NB4 (cell line): ENCODE measurements at places on chromosomes 13 and 19.

DNA sequence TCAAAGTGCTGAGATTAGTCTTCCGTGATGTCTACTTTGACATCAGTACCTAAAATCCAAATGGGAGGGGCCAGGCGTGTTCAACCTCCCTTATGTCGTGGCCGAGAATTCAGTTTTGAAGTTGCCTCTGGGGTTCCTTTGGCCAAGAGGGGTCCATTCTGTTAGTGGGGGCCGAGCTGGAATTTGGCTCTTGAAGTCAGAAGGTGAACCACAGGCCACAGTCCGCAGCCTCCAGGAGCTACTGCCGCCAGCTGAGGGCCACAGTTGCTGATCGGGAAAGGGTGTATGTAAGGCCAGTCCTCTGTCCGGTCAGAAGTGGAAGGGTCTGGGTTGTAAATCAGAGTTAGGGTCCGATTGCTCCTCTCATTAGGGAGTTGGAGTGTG lies 31.0 kb downstream of the ATP11A start:
- no peak for DNase-seq

DNA sequence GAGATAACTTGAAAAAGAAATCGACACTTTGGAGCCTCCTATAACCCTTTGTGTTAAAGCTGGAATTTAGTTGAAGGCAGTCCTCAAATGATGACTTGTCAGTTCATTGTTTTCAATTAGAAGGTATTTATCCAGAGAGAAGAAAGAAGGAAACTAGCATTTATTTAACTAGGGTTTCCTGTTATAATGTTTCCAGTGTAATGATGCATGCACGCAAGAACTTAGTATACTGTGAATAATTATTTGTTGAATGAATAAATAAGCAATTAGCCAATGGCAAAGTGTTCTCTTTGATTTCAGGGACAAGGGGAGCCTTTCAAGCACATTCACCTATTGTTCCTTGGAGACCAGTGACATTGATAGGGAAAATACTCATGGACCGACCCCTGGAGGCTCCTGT lies 307.4 kb downstream of the KLF5 start:
- DNase-seq: no peak

- DNase-seq: peak; percentile 53
These were observed 34.2 kb upstream of the ZNF254 start for GRCh38 chr19:24052811-24053210.

- DNase-seq: no peak
These were observed 15.1 kb downstream of the PABPC3 start for GRCh38 chr13:25110956-25111584.
